ENCODE measurements at places on chromosomes 5 and 9.

DNA sequence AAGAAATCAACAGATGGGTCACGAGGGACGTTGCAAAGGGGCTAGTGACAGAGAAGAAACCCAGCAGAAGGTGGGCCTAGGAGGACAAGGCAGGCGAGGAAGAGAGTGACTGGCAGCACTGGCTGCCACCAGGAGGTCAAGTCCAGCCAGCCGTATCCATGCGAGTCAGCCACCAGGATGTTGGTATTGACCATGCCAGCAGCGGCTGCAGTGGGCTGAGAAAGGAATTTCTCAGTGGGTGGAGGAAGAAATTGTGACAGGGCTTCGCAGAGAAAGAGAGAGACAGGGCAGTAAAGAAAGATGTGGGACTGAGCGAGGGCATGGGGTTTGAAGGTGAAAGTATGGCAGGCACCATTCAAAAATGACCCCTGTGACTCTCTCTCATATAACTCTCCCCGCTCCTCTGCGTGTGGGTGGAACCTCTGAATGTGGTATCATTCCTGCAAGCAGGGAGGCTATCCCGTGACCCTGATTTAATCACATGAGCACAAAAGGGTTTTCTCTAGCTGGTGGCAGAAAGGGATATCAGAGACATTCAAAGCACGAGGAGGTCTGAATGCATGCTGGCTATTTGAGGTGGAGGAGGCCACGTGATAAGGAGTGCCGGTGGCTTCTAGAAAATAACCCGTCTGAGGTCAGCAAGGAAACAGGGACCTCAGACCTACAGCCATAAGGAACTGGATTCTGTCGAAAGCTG is 45.4 kb upstream of the FBXW11 start:
- DNase-seq: no peak

- no peak for DNase-seq
These were observed 97.4 kb downstream of the PBX3 start for GRCh38 chr9:125844611-125845010.

- no peak for DNase-seq
These were observed 72.9 kb downstream of the SERINC5 start for GRCh38 chr5:80182809-80183580.

- DNase-seq: no peak
These were observed 21.8 kb downstream of the ANKRD31 start for GRCh38 chr5:75214928-75215327.

- no peak for DNase-seq
These were observed 421.5 kb upstream of the PTGER4 start for GRCh38 chr5:40258222-40258621.

GRCh38 chr5:56095579-56096102 is 100.9 kb upstream of the IL6ST start:
- DNase-seq: no peak

- DNase-seq: no peak
These were observed 74.9 kb downstream of the MACROH2A1 start for GRCh38 chr5:135324160-135324559.

DNA sequence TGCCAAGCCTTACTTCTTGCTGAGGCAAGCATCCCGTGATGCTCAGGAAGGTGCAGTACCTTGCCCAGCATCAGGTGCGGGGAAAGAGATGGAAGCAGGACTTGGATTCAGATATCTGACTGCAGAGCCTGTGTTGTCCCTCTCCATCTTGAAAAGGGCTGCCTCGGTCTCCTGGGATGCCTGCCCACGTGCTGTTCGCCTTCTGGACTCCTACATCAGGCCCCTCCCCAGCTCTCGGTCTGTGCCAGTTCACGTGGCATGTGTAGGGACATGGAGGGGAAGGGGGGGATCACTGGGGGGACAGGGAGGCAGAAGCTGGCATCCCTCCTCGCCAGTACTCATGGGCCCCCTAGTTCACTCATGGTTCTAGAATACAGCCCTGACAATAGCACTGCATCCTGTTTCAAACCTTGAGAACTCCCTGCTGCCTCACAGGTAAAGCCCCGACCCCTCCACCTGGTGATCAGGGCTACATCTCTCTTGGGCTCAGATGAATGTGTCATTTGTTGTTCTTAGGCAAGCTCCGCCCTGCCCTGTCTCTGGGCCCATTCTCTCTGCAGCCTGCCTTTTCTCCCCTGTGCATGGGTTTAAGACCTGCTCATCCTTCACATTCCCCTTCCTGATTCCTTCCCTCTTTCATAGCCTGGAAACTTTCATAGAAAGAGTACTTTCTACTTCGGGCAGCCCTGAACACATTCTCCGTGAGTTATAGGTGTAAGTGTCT is 38.9 kb upstream of the SLC25A51 start:
- DNase-seq: no peak

- DNase-seq: no peak
These were observed 110.2 kb downstream of the FBXL7 start for GRCh38 chr5:15610216-15610615.

DNA sequence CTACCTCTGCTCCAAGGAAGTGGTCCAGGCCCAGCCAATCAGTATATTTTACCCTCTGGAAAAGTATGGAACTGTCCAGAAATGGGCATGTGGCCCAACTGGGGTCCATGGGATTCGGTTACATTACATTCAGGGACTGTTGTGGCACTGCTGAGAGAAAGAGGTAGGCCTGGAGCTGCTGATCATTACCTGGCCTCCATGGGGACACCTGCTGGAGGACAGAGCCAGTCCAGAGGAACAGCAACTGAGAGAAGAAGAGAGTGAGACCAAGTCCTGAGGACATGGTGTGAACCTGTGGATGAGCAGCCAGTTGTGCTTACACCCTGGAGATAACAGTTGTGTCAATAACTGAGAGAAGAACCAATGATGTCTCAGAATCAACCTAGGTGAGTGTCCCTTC is 48.2 kb downstream of the HMHB1 start:
- no peak for DNase-seq

Data from lung (tissue), 17 donors.